ENCODE measurements at places on chromosomes 7 and 10.

DNA sequence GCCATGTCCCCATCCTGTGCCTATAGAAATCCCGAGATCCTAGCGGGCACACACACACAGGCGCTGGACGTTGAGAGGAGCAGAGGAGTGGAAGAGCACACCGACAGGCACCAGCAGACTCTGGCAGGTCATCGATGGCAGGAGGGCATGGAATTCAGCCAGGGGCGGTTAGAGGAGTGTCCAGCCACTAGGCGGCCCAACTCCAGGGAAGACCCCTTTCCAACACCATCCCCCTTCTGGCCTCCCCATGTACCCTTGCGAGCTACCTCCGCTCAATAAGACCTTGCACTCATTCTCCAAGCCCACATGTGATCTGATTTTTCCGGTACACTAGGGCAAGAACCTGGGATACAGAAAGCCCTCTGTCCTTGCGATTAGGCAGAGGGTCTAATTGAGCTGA, 356.0 kb upstream of the DPP6 start:
- DNase-seq: no peak

GRCh38 chr10:55410415-55410885, 609.4 kb upstream of the PCDH15 start:
- no peak for DNase-seq

- DNase-seq: no peak
Observed at GRCh38 chr10:104309980-104310978, 28.0 kb downstream of the ITPRIP start.

DNA sequence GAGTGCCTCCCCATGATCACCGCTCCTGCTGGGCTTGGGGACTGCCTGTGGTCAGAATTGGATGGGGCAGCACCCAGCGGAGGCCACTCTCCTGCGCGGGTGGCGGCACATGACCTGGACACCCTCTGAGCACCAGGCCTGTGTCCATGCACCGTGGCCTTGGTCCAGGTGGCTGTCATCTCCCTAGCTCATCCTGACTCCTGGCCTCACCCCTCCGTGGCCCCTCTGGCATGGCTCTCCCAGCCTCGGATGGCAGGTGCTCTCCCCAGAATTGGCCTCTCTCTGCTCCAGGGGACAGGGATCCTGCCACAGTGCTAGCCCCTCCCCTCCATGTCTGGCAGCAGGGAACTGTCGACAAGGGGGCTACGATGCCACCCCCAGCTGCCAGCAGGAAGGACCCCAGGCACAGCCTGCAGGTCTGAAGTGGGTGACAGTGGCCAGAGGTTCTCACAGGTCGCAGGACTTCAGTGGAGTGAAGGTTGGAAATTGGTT, 37.2 kb upstream of the BTBD16 start:
- DNase-seq: no peak

- no peak for DNase-seq
Observed at GRCh38 chr7:14196555-14196954, 207.1 kb upstream of the ETV1 start.

- no peak for DNase-seq
Observed at GRCh38 chr7:7110706-7111105, 71.6 kb upstream of the C1GALT1 start.

DNA sequence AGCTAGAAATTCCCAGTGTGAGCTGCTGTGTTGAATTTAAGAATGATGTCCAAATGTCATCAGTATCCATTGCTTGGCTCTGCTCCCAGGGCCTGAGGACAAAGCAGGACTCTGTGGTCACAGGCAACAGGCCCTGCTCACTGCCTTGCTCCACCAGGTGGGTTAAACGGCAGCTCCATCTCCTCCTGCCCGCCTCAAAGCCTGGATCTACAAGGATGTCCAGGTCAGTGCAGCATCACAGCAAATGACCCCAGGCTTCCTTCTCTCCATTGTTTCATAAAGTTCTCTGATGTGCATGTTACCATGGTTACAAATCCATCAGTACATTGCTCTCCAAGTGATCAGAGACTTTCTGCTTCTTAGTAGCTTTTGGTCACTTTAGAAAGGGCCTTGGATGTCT, 322.0 kb upstream of the ZNF32 start:
- no peak for DNase-seq
